ENCODE measurements at places on chromosomes 2 and 18.

DNA sequence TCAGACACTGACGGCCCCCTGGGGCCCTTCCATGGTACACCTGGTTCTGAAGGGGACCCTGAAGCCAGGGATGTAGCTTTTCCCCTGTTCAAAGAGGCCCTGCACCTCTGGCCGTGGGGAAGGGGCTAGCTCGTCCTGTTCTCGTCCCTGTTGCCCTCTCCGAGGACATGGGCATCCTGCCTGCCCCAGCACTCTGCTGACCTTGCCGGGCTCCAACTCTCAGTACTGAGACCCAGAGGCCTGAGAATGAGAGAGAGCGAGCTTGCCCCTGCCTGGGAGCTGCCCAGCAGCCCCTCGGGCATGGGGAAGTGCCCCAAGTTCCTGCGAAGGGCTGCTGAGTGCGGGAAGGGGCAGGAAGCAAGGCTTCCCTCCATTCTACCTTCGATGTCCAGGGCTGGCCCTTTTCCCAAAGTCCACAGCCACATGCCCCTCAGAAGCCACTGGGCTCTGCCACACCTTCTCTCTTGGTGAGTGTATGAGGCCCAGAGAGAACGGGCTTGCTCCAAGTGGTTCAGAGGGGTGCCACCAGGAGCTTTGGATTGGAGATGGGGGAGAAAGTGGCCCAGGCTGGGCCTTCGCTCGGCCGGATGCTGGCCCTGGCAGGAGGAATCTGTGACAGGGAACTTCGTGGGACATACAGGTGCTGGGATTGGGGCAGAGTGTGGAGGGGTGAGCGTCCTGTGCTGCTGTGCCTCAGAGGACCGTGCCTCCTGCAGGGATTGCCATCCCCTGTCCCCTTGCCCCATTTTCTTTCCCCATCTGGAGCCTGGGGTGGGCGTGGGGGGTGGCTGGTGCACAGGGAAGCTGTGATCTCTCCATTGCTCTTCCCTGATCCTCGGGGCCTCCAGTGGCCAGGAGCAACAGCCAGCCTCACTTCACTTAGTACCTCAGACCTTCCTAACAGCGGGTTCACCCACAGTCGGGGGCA lies 50.8 kb downstream of the KCNIP3 start:
- DNase-seq = no peak

GRCh38 chr2:54079331-54079730 lies 36.1 kb upstream of the ACYP2 start:
- no peak for DNase-seq

DNA sequence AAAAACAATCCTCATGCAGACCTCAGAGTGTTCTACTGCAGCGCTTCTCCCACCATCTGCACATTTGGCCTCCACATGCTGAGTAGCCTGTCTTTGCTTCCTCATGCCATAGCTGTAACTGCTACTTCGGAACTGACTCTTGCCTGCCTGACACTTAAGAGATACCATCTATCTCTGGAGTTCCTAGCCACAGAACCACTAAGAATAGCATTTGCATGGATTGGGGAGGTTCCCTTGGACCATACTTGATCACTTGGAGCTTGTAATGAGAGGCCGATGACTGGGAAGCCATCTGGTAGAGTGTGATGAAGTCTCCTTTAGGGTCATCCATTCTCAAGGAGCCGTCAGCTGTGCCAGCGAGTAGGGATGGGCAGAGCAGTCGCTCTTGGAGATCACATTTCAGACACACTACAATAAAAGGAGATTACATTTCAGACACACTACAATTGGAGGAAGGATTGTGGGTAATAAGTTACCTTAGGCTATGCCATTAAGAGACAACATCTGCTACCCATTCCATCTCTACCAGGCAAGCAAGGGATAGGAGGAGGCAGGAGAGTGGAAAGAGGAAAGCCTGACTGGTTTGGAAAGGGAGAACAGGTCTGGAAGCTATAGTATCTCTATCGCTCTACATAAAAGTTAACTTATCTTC lies 21.8 kb downstream of the DOK1 start:
- DNase-seq = no peak

GRCh38 chr2:233354971-233355574 lies 779 bp downstream of the DGKD start:
- no peak for DNase-seq

- no peak for DNase-seq
Measured at GRCh38 chr2:68905116-68905515, 33.9 kb upstream of the BMP10 start.

- DNase-seq = no peak
Measured at GRCh38 chr2:171201271-171201670, 40.6 kb upstream of the TLK1 start.

- no peak for DNase-seq
Measured at GRCh38 chr2:172623249-172623965, 67.5 kb downstream of the PDK1 start.

GRCh38 chr2:138271467-138271866 lies 230.1 kb upstream of the SPOPL start:
- no peak for DNase-seq

DNA sequence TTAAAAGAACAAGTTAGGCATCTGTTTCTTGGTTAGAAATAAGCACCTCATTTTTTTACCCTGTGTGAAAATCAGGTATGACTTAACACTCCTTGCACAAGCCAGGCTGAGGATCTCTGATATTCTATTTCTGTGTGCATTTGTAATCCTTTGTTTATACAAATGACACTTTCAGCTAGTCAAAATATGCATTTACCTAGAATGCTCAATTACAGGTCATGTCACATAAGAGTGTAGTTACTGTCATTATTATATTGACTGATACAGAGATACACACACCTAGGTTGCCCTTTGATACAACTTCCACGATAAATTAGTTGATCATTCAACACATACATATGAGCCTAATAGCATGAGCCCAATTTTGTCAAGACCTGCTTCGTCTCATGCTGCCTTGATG lies 144.3 kb downstream of the CHST9 start:
- no peak for DNase-seq
